ENCODE measurements at places on chromosomes 1 and 21.

DNA sequence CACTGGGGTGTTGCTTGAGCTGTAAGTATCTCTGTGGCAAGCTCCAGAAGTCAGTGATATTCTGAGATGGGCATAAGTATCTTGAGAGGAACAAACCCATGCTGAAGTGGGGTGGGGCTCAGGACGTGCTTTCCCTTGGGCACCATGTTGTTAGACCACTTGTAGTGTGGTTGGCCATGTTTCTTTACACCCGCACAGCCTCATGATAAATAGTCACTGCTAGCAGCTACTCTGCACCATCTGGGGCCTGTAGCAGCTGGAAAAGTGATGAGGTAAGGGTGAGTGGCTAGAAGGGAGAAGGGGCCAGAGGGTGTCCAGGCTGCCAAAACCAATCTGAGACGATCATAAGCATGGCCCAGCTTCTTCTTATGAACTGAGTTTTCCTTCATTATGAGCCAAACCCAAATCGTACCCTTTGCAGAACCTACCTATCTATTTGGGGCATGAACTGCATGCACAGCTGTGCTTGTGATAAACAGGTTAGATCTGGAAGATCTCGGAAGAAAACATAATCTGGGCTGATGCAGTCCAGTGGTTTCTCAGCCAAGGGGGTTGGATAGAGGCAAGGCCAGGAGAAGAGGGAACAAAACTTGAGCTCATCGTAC, 91.9 kb upstream of the IRF2BP2 start:
- no peak for DNase-seq

DNA sequence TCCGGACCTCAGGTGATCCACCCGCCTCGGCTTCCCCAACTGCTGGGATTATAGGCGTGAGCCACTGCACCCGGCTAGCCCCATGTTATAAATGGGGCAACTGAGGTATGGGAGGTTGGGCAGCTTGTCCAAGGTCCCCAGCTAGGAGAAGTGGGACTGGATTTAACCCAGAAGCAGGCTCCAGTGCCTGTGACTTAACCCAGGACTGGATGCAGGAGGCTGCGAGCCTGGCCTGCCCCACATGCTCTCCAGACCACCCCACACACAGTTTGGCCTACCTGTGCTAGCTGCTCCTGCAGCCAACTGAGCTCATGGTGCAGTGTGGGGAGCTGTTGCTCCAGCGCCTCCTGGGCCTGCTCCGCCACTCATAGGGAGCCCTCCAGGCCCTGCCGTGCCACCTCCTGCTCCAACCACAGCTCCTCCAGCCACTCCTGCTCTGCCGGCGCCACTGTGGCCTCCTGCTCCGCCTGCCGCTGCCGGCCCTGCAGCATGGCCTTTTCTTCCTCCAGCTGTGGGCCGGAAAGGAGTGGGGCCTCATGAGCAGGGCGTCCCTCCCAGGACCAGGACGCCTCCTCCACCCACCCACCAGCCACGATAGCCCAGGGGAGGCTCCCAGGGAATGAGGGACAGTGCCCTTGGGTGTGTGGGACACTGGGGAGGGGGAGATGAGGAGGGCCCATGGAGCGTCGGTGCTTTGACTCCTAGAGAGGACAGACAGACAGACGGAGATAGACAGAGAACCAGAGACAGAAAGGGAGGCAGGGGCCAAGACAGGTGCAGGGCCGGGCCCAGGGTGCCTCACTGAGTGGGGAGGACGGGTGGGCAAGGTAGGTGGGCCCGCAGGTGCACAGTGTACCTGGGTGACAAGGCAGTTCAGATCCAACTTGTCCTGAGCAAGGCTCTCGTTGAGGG, 12.4 kb upstream of the NBPF1 start:
- no peak for DNase-seq

DNA sequence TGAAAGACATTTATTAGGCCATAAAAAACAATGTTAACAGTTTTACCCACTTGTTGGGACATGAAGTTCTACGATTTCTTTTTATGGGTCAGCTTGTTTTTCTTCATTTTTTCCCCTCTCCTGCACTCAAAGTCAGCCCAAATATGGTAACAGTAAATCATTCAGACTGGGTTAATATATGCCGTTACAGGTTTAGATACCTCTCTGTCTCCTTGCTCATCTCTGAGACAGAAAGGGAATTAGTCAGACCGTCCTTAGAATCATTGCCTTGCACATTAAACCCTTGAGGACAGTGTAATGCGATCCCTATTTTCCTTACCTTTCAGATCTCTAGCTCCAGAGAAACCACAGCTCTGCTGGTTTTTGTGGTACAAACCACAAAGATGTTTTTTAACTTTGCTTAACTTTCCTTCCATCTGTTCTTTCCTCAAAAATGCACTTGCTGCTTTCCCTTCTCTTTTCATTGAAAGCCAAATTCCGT, 613.3 kb downstream of the PLPP3 start:
- no peak for DNase-seq

DNA sequence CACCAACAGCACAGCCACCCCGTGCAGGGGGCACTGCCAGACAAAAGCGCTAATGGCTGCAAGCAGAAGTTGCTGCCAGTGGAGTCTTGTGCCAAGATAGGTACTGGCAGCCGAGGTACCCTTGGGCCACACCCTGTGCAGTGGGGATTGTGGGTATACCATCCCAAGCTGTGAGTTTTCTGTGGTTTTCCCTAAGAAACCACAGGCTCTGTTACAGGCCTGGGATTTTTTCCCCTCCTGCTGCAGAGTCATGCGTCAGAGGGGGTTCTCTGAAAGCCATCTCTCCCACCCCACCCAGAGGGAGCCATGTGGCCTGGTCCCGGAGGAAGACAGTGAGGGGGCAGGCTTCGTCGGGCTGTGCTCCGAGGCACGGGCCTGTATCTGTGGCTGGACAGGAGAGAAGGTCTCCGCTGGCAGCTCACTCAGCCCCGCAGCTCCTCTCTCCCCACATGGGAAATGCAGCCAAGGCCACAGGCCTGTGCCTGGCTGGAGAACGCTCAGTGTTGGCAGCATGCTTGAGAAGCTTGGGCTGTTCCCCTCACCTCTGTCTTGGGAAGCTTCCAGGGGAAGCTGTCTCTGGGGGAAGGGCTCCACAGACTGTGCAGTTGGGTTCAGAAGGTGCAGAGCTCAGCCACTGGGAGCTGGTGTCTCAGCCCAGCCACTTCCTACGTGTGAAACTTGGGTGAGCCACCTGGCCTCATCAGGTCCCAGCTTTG, 42.5 kb downstream of the NEK2 start:
- no peak for DNase-seq

GRCh38 chr1:162905174-162906158, 44.5 kb upstream of the CCDC190 start:
- DNase-seq = peak; percentile 39

DNA sequence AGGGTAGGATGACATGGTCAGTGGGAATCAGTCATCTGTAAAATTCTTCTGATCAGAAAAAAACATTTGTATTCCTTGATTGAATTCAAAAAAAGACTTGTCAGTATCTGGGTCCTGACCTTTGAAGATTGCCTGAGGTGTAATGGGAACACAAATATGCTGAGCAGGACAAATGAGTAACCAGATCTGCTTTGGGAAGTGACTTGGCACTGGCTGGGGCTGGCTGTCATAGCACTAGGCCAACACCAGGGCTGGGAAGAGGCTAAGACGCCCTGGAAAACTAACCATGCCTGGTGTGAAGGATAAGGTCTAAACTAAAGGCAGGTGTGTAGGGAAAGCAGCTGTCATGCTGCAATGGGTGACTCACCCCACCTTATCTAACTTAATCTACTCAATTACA, 452.9 kb upstream of the BEND5 start:
- no peak for DNase-seq

DNA sequence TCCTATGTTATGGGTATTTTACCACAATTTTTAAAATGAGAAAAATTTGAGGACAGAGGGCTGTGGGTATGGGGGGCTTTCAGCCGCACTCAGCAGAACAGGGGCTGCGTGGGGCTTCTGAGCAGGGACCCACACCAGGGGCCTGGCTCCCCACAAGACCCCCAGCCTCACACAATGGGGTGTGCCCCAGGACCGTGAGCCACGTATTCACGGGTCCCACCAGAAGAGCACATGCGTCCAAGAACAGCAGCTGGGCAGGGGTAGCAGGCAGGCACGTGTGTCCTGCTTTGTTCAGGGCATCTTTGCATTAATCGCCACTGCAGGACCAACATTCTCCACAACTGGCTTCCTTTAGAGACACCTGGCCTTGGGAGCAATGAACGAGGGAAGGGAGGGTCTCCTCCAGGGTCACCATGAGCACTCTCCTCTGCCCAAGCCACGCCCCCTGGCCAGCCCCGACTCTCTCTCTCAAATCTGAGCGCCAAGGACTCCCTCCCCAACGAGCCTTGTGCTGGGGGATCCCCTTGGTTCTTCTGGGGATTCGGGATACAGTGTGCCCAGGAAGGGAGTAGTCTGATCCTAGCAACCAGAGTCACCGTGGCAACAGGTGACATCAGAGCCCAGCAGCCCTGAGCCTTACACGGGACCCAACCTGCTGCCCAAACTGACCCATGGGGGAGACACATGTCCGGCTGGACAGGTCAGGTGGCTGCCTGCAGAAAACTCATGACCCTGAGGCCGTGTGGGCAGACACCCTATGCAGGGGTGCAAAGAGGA, 7.4 kb upstream of the ARF1 start:
- DNase-seq = no peak

- no peak for DNase-seq
These were observed 137.6 kb downstream of the LBR start for GRCh38 chr1:225290244-225290643.

DNA sequence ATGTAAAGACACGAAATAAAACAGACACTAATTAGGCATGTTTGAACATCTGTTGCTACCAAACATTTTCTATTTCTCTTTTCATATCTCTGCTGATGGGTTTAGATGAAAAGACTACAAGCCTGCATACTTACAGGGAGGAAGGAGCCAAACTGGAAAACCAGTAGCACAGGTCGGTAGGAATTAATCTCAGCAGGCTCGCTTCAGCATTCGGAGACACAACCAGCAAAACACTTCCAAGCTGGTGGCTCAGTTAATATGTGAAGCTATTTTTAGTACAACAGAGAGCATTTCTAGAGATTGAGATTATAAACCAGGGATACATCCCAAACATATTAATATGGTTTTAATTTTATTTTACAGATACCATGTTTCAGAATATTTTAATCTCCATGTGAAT, 300.9 kb upstream of the GREM2 start:
- DNase-seq = no peak

DNA sequence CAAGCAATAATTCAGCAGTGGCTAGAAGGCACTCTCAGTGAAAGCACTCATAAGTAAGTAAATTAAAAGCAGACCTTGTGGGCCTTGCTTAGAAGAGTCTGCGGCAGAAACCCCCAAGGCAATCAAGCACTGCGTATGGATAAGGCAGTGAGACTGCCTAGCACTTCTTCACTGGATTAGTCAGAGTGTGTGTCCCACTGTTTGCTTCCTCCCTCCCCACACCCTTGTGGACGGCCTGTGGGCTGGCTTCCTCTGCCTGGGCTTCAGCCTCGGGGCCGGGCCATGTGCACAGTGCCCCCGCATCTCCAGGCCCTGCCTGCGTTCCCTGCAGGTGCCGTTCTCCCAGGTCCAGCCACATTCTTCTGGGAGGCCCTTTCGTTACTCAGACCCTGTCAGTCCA, 23.8 kb downstream of the AGT start:
- no peak for DNase-seq

GRCh38 chr1:229454056-229454455, 20.2 kb upstream of the ACTA1 start:
- no peak for DNase-seq

DNA sequence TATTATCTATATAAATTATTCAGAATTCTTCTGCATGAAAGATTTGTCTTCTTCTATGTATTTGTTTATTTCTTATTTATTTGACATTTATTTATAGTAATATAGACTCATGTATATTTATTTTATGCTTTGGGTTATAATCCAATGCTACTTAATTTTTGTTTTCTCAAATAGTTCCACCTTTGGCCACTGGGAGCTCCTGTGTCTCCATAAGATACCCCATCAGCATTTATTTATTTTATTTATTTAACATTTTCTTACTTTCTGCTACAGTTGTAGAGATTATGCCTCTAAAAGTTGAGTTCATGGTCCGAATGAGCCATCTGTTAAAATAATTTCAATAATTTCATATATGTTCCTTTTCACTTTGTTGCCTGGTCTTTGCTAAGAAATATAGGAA, 289.4 kb downstream of the ADGRL2 start:
- no peak for DNase-seq

DNA sequence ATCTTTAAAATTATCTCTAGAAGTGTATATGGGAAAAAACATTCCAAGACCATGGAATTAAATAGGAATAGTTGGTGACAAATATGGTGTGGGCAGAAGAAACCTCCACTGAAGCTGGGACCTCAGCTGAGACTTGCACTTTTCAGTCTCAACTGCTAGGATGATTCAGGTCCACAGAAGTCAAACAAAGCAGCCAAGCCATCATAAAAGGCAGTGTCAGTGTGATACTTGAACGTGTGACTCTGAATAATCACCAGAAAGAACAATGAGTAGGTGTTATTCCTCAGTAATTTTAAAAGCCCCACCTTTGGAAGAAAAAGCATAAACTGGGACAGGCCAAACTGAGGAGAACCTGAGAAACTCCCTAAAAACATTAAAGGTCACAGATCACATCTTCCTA, 90.7 kb downstream of the ZNF281 start:
- DNase-seq = no peak

DNA sequence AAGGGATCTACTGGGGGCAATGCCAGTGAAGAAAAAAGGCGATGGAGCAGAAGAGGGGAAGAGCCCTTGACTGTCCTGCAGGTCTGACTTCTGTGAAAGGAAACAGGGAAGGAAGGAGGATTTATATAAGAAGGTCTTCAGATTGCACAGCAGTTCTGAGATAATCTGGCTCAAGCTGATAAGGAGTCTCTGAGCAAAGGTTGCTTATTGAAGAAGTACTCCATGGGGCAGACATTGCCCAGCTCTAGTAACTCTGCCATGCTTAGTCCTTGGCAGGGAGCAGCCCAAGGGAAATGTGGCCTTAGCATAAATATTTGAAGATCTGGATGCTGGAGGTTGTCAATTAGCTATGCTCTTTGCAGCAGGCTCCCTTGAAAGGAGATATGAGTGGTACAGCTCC, 15.9 kb upstream of the TTF2 start:
- DNase-seq = no peak

- DNase-seq = no peak
These were observed 59.9 kb upstream of the ZSWIM5 start for GRCh38 chr1:45266151-45266801.

GRCh38 chr1:179058487-179059483, 23.1 kb upstream of the TOR3A start:
- DNase-seq = no peak

DNA sequence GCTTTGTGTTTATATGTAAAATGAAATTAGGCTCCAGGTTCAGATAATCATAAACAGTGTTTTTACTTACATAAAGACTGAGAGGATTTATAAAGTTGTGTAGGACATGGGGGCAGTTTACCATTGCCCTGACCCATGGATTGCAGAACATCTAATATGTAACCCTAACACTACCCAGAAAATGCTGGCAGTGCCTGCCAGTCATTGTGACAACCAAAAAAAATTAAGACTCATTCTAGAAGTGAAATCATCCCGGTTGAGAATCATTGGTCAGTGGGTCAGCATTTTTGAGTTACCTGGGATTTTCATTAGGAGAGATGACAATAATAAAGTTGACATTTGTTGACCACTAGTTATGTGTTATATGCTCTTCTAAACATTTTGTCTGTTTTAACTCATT, 31.2 kb upstream of the THEM4 start:
- no peak for DNase-seq

GRCh38 chr1:112772781-112773180, 57.6 kb upstream of the PPM1J start:
- DNase-seq = no peak
